ENCODE measurements at places on chromosomes 13 and 19.

DNA sequence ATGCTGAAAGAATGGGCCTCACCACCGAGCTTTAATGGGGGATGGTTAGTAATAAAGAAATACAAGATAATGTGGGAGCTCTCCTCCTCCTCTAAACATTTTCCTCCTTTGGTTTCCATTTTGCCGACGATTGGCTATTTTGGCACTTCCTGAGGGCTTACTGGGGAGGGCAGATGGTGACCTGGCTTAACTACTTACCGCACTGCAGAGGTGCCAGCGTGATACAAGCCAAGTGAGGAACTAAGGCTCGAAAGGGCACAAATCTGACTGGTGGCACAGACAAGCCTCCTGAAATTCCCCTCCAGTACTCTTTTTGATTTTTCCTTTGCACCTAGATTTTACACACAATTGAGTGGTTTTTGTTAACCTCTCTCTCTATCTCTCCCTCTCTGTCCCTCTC lies 53.3 kb upstream of the RAP2A start:
- DNase-seq: peak; percentile 37

DNA sequence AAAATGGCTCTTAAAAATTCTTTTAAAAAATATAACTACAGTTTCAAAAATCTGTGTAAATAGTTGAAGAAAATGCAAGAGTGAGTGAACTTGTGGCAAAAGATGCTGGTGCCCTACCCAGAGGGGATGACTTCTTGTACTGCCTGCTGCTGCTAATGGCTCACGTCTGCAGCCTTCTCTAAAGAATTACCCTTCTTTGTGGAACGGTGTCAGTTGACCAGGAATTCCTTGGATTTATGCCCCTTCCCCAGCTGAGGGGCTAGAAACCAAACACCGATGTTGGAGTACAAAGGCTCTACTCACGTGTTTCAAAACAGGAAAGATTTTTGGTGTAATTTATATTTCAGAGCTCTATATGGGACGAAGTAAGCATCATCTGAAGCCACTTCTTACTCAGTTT lies 1582.8 kb downstream of the OLFM4 start:
- no peak for DNase-seq

GRCh38 chr19:30762651-30763050 lies 390.5 kb downstream of the ZNF536 start:
- no peak for DNase-seq

DNA sequence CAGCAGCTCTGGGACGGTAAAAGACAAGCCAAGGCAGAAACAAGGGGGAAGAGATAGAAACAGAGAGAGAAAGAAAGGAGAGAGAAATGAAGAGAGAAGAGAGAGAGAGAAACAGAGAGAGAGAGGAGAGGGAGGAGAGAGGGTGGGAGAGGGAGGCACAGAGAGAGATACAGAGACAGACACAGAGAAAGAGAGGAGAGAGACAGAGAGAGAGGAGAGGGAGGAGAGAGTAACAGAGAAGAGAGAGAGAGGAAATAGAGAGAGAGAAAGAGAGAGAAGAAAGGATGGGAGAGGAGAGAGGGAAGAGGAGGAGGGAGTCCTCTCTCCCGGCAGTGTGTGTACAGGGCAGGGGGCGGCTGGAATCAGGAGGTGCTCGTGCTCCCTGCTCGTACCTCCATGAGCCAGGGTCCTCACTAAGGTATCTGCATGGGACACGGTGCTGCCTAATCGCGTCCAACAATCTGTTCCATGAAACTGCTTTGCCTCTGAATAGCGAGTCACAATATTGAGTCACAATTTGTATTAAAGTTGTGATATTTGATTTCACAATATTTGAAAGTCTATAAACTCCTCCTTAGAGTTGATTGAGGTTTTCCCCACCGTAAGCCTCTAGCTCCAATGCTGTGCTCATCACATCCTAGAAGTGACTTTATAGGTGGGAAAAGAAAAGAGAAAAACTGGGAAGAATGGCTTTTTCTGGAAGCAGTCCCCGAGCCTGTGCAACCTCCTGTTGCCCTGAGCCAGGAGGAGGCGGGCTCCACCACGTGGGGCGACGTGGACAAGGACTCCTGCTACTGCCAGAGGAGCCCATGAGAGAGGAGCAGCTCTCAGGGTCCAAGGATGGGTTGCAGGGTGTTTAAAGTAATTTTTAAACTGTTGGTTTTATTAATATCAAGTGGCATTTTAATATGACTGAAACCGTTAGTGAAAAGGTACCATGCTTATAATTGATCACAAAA lies 81.7 kb upstream of the ARHGEF7 start:
- DNase-seq: no peak

DNA sequence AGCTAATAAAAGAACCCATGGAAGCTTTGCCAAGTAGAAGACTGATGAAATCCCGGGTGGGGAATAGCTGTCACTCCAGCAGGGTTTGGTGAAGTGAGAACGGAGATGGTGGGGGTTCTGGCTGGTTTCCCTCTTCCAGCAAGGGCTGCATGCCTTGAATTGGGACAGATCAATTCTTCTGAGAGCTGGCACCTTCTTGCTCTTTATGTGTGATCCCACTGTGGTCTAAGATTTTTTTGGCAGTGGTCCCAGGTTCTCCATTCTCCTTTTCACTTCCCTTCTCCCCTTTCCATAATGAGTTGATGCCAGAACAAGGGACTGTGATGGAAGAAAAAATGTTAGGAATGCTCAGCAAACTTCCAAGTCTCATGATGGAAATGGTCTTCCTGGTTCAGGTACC lies 50.0 kb downstream of the TNFSF11 start:
- DNase-seq: no peak

DNA sequence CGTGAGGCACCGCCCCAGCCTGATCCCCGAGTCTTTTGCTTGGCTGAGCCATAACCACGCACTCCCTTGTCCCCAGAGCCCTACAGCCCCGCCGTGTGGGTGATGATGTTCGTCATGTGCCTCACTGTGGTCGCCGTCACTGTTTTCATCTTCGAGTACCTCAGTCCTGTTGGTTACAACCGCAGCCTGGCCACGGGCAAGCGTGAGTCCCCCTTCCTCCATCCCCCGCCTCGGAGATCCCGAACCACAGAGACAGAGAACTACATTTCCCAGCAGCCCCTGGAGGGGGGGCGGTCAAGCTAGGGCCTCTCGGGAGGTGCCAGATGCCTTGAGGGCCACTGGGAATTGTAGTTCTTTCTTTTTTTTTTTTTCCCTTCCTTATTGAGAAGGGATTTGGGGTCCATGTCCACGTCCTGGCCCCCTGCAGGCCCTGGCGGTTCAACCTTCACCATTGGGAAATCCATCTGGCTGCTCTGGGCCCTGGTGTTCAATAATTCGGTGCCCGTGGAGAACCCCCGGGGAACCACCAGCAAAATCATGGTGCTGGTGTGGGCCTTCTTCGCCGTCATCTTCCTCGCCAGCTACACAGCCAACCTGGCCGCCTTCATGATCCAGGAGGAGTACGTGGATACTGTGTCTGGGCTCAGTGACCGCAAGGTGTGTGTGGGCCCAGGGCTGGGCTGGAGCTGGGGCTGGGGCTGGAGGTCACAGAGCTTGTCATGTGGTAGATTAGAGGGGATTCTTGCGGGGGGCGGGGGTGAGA lies 25.9 kb downstream of the GRIN2D start:
- peak; percentile 60 for DNase-seq

DNA sequence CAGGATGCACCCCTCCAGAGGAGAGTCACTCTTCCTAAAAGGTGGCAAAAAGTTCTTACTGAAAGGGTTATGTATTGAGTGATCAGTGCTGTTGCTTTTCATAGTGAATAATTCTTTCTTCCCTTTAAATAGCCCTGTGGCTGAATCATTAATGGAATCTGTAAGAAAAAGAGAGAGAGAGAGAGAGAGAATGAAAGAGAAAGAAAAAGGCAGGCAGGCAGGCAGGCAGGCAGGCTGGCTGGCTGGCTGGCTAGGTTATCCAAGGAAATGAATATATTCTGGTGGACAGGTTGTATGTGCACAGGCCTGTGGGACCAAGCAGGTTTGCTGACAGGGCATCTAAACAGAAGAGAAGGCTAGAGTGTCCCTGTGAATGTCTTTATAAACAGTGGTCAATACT lies 100.5 kb downstream of the DLEU7 start:
- no peak for DNase-seq

- peak; percentile 36 for DNase-seq
Measured at GRCh38 chr19:49809160-49809940, 3.7 kb downstream of the FUZ start.

DNA sequence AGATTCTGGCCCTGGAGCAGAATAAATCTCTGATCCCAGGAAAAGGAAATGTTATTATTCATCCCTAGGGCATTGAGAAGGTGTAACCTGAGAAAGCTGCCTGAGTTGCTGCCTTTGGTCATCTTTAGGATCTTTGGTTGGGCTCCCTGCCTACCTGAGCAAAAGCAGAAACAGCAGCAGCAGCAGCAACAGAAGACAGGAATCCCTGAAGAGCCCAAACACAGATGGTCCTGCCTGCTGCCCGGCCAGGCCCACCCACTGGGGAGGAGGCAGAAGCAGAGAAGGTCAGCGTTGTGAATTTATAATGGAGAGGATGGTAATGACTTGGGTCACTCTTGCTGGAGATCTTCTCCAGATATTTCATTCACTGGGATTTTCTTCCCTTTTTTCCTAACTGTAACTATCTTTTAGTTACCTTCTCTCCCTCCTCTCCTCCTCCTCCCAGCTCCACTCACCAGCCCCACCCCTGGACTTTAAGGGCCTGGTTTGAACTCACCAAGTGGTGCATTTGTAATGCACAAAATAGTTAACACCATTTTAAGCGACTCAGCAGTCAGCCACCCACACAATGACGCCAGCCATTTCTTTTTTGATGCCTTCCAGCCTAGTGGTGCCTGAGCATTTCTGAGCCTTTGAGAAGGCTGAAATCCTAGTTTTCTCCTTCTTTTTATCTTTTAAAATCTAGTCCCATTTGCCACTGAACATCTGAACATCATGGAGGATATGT lies 91.7 kb downstream of the HSPH1 start:
- DNase-seq: no peak

DNA sequence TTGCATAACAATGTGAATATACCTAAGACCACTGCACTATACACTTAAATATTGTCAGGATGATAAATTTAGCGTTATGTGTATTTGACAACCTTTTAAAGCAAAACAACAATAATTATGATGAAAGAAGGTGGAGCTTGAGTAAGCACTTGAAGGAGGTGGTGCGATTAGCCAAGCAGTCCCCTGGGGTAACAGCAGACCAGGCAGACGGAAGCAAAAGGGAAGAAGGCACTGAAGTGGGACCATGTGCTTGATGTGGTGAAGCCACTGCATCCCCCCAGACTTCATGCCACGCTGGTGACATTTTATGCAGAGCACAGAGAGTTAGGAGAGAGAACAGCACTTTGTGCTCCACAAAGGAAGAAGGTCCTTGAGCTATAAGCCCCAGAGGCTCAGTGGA lies 58.3 kb upstream of the ZNF507 start:
- DNase-seq: no peak

- DNase-seq: peak; percentile 78
Measured at GRCh38 chr19:49560358-49560900, 19.9 kb downstream of the NOSIP start.

DNA sequence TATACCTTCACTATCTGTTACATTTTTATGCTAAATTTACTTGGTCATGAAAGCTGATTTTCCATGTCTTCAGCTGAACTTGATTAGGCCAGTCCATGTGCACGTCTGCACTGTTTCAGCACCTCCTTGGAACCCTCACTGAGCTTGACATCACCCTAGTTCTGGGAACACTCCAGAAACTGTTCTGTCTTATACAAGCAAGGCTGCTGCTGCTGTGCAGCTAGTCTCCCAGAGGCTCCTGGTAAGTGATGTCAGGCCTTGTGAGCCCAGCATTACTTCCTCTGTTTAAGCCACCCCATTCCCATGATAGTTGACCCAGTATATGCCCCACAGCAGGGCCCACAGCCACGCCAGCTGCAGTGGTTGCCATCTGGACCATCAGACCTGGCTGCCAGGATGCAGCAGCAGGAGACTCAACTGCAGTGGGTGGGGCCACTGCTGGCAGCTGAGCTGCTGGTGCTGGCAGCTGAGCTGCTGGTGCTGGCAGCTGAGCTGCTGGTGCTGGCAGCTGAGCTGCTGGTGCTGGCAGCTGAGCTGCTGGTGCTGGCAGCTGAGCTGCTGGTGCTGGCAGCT lies 90.5 kb upstream of the AKAP11 start:
- no peak for DNase-seq

GRCh38 chr19:10230861-10231611 lies at the start of gene S1PR2:
S1PR2 (minus strand) TSS chr19:10231331; CDS start chr19:10224905, 6,426 bp downstream.
- DNase-seq: no peak

GRCh38 chr19:51450730-51451307 lies 7.4 kb downstream of the SIGLEC8 start:
- DNase-seq: no peak

DNA sequence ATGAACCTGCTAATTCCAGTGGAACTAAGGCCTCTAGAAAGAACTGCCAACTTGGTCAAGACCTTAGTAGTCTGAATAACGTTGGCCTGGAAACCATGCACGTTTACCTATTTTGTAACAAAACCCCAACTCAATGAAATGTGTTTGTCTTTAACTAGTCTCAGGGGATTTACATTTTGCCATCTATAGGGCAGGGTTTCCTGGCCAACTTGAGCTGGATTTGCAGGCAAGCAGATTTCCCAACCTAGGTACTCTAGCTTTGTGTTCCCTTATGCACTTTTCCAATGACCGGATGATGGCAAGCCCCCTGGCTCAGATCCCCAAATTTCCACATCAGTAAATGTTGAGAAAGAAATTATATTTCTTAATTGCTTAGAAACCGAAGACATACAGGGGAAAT lies 114.5 kb downstream of the IRS2 start:
- DNase-seq: no peak

- no peak for DNase-seq
Measured at GRCh38 chr19:10395003-10395402, 8.3 kb downstream of the CDC37 start.

DNA sequence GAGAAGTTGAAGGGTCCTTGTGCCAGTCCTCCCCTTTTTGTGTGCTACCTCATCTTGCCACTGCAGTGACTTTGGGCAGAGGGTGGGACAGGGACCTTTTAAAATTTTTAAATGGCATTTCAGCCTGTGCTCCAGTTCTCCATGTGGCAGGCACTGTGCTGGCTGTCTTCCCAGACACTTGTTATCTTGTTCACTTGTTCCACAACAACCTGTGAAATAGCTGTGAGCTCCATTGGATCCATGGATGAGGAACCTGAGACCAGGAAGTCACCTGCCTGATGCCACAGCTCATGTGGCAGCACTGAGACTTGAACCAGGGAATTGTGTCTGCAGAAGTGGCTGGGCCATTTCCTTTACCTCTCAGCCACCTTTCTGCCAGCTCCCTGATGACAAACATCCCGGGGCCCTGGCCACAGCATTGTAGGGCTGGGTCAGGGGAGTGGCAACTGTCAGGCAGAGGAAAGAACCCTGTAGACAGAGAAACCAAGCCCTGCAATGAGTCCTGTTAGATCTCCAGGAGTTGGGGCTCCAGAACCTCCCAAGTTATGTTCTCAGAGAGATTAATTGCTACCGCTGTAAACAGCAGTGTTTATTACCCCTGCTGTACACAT lies 6.4 kb downstream of the EGLN2 start:
- DNase-seq: no peak

- DNase-seq: peak; percentile 82
Measured at GRCh38 chr19:2648528-2648937, 54.0 kb downstream of the GNG7 start.

Measured in pons (tissue), 1 donor.